ENCODE measurements at places on chromosomes 6 and 20.

GRCh38 chr6:43628393-43629103 is 516 bp downstream of the GTPBP2 start:
- DNase-seq, result peak; percentile 31

- no peak for DNase-seq
Observed at GRCh38 chr20:45070932-45071632, 29.8 kb downstream of the KCNS1 start.

DNA sequence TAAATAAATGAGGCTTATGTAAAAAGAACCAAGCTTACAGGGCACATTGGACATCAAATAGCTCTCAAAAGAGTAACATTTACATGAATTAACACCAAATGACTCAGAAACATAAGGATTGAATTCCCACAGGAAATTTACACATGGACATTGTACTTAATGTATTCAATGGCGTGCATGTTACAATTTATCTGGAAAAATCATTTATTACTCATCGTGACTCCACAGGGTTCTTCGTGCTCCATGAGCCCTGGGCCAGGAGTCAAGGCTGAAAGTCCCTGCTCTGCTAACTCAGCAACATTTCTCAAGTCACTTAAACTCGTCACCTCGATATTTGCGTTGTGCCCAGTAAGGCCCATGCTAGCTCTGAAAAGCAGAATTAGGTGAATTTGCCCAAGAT is 158.5 kb downstream of the PHACTR1 start:
- no peak for DNase-seq

DNA sequence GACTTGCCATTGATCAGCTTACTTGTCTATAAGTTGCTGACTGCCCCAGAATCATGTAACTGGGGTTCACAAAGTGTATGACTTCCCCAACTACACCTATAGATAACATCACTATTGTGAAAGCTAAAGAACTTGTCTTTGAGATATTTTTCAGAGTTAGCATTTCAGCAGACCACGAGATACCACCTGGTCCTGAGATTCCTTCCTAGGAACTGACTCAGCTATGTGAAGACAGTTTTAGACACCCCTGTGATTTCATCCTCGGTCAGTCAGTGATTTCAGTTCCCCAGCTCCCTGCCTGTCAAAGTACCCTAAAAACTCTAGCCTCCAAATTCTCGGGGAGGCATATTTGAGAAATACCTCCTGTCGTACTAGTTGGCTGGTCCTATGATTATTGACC is 62.4 kb downstream of the TXNDC5 start:
- no peak for DNase-seq

- no peak for DNase-seq
Observed at GRCh38 chr6:27250277-27251111, 3.0 kb downstream of the PRSS16 start.

DNA sequence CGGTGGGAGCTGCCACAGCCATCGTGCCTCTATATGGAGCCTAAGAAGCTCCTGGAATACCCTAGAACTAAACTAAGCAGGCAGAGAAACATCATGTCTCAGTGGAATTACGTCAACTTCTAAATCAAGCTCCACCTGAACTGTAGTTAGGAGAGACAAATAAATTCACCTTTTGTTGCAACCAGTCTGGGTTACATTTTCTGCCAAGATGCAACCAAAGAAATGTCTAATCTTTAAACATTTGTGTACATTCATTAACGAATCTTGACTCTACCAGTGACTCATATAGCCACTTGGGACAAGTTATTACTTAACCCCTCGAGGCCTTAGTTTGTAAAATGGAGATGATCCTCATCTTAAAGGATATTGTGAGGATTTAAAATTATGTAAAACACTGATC is 8.9 kb downstream of the PTPRK start:
- no peak for DNase-seq

- no peak for DNase-seq
Observed at GRCh38 chr6:41688256-41688965, 47.0 kb downstream of the TFEB start.

DNA sequence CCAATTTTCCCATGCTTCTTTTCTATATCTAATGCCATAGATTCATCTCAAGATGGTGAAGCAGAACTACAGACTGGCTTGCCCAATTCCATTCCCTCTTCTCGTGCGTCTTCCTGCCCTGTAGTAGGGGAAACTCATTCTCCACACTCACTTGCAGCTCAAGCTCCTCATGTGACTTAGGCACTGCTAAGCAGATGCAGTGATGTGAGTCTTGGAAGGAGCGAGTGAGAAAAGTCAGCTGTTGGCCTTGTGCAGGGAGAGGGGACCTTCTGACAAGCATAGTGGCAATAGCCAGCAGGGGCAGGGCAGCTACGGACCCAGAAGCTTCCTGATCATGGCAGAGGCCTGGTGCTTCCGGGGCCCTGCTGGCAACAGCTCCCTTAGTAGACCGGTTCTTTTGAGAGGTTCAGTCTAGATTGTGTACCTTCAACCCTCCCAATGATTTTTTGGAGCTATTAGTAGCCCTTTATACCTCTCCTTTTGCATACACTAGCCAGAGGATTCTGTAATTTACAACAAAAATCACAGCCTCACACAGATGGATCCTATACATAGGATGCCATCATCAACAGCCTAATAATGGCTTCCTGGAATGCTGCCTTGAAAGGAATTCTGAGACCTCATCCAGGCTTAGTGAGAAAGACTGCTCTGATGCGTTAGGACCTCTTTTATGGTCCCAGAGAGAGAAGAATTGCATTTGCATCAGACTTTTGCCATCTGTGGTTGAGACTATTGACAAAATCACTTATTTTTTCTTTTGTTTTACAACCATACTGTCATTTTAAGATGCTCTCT is 121.5 kb upstream of the RIPOR2 start:
- DNase-seq, result no peak

- no peak for DNase-seq
Observed at GRCh38 chr20:10537850-10538480, 102.9 kb downstream of the SLX4IP start.

DNA sequence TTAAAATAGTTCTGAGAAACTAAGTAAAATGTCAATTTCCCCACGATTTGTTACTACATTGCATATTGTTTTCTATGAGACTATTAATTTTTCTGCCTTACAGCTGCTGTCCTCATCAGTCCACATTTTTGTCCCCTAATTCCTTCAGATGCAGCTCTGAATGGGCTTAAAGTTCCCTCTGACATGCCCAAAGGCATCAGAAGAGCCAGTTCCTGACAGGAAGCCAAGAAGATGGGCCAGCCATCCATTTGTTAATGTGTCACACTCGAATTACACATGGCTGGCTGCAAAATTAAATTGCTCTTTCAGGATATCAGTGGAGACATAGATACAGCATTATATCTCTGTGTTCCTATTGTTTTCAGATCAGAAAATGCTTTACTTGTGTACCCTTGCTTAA is 1223.0 kb downstream of the EPHA7 start:
- DNase-seq, result no peak

GRCh38 chr6:56572788-56573471 is 69.8 kb downstream of the DST start:
- DNase-seq, result no peak

DNA sequence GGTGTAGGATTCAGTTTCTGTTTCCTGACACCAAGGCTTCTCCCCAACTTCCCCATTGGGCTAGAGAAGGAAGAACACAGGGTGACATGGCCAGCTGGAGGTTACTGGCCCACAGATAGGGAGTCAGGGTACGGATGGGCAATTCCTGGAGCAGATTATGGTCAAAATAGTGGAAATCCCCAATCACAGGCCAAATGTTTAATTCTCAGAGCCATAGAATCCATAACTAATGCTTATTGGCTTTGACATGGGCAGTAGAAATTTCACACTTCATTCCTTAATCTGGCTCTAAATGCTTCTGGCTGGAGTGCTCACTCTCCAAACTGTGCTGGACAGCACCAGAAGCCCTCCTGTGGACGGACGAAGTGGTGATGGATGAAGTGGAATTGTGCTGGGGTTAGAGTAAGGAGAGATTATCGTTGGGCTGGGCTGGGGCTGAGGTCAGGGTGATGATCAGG is 887 bp downstream of the SIGLEC1 start:
- no peak for DNase-seq

DNA sequence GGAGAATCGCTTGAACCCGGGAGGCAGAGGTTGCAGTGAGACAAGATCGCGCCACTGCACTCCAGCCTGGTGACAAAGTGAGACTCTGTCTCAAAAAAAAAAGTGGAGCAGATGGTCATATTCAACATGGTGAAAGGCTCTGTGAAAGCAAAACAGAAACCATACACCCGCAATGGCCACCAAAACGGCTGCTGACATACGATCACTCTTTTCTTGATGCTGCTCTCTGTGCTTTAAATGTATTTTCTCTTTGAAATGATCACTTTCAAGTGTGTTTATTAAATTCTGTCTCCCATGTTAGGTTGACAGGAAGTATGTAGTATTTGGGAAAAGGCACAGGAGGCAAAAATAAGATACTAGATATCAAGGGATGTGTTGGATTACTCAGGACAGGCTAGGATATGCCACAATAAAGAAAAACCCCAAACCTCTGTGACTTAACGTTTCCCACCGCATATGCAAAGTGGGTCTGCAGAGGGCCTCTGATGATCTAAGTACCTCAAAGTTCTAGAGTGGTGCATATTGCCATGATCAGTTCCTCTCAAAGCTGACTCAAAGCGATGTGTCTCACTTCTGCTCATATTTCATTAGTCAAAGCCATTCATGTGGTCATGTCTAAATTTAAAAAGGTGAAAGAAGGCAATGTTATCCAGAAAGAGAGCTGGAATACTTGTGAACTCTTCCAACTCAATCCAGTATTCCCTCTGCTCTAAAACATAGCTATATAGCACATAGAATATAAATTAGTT is 155.1 kb upstream of the SOX4 start:
- DNase-seq, result no peak

- DNase-seq, result no peak
Observed at GRCh38 chr20:62469352-62469751, 6.4 kb downstream of the GATA5 start.

DNA sequence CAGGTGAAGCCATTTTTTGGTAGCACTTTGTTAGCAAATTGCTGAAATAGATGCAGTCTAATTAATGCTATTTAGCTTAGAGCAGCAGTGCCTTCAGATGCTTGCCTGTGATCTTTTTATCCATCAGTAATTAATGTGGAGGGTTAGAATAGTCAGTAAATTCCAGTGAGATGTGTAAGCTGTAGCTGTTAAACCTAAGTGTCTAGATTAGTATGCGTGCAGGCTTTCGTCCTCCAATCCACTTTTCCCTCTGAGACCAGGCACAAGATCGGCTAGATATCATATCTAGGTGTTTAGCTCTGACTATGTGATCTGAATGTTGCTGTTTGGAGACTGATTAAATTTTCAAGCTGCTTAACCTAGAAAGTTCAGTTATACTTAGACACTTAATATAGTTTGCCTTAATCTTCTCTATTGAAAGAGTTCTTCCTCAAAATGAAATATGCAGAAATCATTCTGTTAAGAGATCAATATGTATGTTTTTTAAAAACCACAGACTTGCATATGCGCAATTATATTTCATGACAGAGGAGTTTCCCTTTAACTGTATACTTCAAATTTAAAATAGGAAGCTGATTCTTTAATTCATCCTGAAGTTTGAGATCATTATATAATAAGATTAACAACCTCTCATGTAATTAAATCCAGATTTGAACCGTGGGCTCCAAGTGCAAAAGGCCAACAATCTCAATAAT is 41.2 kb downstream of the XRN2 start:
- DNase-seq, result no peak

DNA sequence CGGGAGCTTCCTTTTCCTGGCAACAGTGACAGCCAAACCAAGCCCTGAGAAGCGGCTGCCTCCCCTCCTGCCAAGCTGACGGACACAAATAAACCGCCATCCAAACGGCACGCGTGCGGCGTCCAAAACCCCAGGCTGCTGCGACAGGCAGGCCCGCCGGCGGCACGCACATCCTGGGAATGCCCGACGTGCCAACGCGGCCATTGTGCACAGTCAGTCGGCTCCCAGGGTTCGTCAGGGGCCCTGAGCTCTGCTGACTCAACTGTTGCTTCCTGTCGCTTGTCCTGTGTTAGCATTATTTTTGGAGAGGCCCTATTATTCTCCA is 6.8 kb downstream of the JAG1 start:
- DNase-seq, result no peak

DNA sequence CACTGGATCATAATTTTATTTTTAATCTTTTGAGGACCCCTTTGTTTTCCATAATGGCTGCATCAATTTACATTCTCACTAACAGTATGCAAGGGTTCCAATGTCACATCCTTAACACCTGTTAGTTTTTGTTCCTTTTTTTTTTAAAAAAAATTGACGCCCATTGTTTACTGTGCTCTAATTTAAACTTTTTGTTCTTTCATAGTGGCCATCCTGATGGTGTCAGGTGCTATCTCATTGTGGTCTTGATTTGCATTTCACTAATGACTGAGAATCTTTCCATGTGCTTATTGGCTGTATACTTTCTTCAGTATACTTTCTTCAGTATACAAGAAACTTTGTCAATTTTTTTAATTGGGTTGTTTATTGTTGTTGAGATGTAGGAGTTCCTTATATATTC is 347.0 kb downstream of the RNGTT start:
- no peak for DNase-seq

DNA sequence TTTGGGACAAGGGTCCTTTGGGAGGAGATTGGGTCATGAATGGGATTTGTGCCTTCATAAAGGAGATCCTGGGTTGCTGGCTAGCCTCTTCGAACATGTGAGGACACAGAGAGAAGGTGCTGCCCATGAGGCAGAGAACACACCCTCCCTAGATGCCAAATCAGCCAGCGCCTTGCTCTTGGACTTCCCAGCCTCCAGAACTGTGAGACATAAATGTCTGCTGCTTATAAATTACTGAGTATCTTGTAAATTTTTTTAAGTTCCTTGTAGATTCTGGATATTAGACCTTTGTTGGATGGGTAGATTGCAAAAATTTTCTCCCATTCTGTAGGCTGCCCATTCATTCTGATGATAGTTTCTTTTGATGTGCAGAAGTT is 297.5 kb upstream of the FOXQ1 start:
- no peak for DNase-seq

DNA sequence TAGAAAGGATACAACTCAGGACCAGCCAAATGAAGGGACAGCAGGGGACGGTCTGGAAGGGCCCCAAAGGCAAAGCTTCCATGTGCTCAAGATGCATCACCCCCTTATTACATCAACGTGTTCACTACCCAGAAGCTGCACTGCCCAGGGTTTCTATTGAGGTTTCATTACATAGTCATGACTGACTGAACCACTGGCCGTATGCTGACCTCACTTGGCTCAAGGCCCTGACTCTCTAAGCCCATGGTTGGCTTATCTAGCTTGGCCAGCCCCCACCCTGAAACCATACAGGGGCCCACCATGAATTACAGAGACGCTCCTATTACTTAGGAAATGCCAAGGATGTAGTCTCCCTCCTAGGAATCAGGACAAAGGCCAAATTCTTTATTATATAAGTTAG is 179.4 kb downstream of the FOXC1 start:
- no peak for DNase-seq

GRCh38 chr6:25103603-25104002 is 167.8 kb upstream of the RIPOR2 start:
- no peak for DNase-seq

- no peak for DNase-seq
Observed at GRCh38 chr6:127996925-127997324, 96.1 kb upstream of the THEMIS start.

GRCh38 chr20:22339091-22339881 is 245.1 kb downstream of the FOXA2 start:
- DNase-seq, result no peak

- no peak for DNase-seq
Observed at GRCh38 chr6:37866590-37867507, 47.3 kb downstream of the ZFAND3 start.

GRCh38 chr20:20864351-20865096 is 152.1 kb upstream of the RALGAPA2 start:
- DNase-seq, result no peak
